NCI-H1694 (cell line): ENCODE measurements at places on chromosomes 6 and 20.

DNA sequence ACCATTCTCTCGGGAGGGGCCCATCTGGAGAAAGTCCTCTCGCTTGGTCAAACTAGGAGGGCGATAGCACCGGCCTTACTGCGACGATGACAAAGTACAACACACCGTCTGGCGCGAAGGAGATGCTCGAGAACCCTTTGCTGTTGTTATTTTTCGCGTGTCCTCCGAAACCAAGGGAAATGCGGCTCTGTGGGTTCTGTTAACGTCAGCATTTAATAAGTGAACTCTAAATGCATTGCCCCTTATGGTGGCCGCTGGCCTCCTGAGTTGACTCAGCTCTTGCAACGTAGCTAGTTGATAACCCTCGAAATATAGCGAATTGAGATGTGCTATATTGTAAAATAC is 577 bp upstream of the SCAND1 start:
- no peak for DNase-seq

GRCh38 chr6:16544006-16544405 is 217.3 kb downstream of the ATXN1 start:
- DNase-seq, result no peak

GRCh38 chr6:123616942-123617341 is 19.8 kb downstream of the TRDN start:
- no peak for DNase-seq

DNA sequence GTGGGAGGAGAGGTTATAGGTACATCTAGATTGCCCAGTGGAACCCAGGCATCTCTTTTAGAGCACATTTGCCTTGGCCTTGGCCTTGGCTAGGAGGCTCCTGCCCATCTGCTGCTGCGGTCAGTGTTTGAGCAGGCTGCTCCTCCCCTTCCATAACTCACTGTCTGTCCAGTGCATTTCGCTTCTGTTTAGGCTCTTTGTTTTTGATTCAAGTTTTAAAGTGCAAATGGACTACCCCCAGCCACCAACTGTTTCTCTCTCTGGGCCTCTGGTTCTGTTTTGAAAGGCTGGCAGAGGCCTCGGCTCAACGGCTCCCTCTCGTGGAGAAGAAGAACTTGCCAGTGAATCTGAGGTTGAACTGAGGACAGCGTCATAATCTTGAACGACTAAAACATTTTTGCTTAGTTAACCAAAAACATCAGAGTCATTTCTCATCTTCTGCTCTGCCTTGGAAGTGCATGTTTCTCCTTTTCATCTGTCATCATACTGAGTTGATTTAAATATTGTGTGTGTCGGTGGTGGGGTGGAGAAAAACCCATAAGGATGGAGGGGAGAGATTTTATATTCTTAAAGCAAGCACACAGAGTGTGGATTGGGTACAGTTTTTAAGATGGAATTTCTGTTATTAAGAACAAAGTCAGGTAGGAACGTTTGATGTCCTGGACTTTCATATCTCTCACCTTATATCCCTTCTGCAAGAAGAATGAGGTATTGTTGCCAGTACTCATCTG is 171.4 kb downstream of the DTNBP1 start:
- DNase-seq, result peak; percentile 35

GRCh38 chr6:11423072-11423471 is 114.5 kb upstream of the TMEM170B start:
- DNase-seq, result no peak

- no peak for DNase-seq
Observed at GRCh38 chr6:87553159-87553765, 36.5 kb downstream of the RARS2 start.

DNA sequence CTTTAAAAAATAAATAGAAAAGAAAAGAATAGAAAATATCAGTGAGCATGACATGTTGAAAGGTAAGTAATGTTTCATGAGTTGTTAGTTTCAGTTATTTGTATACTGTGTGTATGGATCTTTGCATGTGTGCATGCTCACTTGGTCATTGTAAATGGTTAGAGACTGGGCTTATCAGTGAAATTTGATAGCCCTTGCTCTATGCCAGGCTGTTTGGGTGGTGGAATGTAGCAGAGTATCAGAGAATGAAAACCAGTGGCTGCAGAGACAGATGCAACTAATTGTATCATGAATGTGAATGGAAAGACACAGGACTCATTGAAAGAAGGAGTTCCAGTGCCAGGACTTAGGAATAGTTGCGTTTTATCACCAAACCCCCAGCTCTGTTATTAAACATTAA is 4.2 kb downstream of the GSTA2 start:
- DNase-seq, result no peak

GRCh38 chr20:36285746-36286447 is 20.2 kb upstream of the DLGAP4 start:
- no peak for DNase-seq

GRCh38 chr6:13554929-13555333 is 19.5 kb upstream of the SIRT5 start:
- no peak for DNase-seq

- DNase-seq, result no peak
Observed at GRCh38 chr6:141513830-141514229, 618.9 kb upstream of the GJE1 start.

DNA sequence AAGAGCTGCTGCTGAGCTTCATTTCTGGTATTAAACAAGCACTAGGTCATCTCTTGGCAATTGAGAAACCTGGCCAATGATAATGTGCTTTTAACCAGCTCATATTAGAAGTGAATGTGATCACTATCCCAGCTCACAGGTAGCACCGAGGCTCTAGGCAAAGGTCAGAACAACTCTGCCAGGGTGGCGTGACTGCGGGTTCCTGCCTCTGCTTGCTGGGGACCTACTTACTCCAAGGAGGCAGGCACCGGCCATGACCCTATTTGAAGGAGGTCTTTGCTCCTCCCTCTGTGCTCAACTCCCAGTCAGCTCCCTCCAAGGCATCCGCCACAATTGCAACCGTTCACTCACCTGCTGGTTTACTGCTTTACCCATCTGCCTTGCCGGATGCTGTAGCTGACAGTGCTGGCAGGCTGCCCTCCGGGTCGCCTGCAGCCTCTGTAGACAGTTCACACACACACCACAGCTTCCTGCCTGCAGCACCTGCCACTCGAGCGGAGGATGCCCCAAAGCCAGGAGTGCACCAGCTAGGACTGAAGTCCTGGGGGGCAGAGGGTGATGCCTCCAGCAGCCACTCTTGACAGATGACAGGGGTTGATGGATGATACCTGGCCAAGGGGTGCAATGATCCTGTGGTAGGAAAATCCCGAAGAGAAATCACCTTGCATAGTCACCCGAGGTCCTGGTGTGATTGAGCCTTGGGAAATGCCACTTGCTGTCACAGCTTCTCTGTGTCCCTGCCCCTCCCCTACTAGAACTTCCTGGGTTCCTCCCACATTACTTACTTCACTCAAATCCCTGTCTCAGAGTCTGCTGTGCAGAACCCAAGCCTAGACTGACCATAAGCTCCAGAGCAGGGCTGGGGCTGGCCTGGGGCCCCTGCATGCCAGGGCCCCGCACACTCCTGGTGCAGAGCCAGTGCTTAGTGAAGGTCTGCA is 8.8 kb upstream of the VSX1 start:
- DNase-seq, result peak; percentile 71

DNA sequence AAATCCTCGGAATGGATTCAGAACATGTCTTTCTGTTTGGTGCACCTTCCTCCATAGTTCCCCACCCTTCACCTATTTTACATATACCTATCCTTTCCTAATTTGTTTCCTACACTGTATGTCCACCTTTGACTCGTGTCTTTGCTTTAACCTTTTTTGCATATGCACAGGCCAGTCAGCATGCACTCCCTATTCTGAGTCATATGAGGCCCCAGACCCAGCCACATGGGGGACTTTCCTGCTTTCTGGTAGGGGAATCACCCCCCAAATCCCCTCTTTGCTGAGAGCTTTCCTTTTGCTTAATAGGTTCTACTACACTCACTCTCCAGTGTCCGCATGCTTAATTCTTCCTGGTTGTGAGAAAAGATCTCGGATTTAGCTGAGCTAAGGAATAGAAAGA is 393.8 kb upstream of the IMPG1 start:
- DNase-seq, result no peak

DNA sequence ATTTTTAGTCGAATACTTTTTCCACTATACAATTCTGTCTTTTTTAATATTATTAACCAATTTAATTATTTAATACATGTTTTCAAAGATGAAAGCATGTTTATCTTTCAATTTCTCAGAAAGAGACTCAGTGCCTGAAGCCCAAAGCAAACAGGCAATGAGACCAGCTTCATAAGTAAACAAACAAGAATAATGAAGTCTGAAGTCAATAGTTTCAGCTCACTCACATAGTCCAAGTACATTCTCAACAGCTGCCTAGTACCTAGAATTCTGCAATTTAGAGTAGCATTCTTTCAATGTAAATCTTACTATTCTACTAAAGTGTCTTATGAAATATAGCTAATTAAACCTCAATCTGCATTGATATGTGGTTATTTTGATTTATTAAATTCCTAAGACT is 626.5 kb upstream of the NRSN1 start:
- no peak for DNase-seq

DNA sequence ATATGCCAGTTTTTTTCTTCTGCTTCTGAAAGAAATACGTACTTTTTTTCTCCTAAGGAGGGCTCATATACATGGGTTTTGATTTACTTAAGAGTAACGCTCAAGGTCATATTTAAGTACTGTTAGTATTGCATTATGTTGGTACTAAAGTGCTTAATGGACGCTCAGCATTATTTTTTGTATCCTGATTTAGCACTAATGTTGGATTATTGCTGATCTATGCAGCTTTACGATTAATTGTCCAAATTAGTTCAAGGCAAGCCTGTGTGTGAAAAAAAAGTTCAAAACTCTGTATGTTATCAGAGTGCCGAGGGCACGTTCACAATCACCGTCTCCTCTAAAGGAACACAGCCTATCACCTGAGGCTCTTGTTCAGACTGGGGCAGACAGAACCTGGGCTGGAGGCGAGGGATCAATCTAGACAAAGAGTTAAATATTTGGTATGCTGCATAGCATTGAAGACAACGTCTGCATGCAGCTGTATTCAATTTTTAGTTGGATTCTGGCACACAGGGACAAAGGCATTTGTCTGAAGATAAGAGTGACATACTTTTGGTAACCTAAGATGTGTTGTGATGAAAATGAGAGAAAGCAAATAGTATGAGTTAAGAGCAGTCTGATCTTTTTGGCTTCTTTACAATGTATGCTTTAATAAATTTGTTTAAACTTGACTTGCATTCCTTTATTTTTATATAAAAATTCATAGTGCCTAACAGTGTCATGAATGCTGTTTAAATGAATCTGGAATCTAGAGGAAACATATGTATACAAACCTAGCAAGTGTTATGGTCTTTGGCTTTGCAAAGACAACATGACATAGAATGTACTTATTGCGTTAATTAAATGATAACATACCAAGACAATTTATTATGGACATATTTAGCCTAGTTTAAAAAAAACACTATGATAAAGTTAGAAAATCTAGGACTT is 341.2 kb downstream of the SAMD5 start:
- no peak for DNase-seq

DNA sequence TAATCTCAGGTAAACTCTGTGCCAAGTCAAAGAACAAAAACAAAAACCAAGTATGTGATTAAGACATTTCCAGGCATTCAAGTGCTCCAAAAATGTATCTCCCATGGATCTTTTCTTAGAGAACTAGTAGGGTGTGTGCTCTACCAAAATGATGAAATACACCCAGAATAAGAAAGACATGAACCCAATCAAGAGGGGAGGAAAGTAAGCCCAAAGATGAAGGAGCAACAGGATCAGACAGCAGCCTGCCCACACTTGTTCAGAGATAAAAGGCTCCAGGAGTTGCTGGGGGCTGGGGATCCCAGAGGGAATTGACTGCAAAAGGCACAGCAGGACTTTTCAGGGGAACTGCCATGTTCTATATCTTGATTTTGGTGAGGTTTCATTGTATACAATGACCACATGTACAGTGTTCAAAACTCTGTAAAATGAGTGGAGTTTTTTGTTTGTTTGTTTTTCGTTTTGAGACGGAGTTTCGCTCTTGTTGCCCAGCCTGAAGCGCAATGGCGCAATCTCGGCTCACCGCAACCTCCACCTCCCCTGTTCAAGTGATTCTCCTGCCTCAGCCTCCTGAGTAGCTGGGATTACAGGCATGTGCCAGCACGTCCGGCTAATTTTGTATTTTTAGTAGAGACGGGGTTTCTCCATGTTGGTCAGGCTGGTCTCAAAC is 24.4 kb downstream of the GCM1 start:
- DNase-seq, result no peak

- DNase-seq, result no peak
Observed at GRCh38 chr6:152296648-152297376, 340.4 kb downstream of the SYNE1 start.

- no peak for DNase-seq
Observed at GRCh38 chr20:33079259-33079658, at the start of gene BPIFB4. Gene BPIFB4 (plus strand): TSS chr20:33079643. CDS start chr20:33081527, 1,884 bp downstream.

DNA sequence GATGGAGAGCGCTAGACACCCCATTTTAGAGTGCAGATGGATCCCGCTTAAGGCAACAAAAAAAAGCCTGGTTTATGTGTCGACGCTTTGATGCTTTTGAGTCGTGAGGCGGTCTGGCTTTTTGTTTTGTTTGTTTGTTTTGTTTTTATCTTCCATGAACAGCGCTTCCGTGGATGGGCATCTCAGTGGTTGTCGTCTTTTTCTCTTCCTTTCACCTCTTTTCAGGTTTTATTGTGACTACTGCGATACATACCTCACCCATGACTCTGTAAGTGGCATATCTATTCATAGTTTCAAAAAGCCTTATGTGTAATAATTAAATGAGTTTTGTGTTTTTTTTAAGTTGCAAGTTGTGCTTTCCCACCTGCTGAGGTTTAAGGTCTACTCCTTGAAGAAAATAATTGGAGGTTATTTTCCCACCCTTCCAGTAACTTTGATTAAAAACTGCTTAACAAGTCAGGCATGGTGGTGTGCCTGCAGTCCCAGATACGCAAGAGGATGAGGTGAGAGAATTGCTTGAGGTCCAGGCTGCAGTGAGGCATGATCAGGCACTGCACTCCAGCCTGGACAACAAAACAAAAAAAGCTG is 476 bp downstream of the SNRPC start:
- DNase-seq, result no peak

DNA sequence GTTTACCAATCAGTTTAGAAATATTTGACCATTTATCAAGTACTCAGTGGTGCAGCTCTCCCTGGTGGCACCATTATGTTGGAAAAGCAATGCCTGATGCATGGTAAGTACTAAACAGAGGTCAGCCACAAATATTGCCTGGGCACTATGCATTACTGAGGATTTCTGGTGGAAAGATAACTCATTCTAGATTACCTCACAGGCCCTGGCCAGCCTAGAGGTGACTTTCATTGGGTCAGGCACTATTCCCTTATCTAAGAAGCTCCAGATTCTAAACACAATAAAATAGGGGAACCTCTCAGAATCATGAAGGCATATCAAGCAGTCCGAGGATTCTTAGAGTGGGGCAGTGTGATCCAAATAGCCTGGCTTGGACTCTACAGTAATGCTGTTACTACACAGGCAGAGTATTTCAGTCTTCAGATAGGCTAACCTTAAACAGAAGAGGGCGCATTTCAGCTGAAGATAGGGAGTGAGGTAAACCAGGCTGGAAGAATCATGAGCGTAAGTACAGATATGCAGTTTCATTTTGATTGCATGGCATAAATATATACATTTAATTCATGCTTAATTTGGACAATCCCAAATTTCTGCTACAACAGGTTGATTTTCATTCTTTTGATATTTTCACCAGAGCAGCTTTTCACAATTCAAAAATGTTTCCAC is 12.1 kb downstream of the LGSN start:
- DNase-seq, result peak; percentile 0
